Umbilical cord (tissue), 2 donors: ENCODE measurements at places on chromosomes 11 and 22. TPM values are rescaled to one million over a fixed set of nuclear protein-coding genes. Genes with fewer than 3 reads are reported as not detected.

The AKIP1 gene
- total RNA-seq, result 13.2 TPM

The LMO1 gene
- total RNA-seq, result 2.6 TPM

The DGAT2 gene
- total RNA-seq, result 1.7 TPM

The ELMOD1 gene
- 4.6 TPM for total RNA-seq

The GDPD4 gene
- total RNA-seq, result 0.48 TPM

The CDHR5 gene
- not detected for total RNA-seq

The C11orf21 gene
- 0.96 TPM for total RNA-seq

The XRRA1 gene
- 4.6 TPM for total RNA-seq

The CD3D gene
- total RNA-seq, result not detected

DNA sequence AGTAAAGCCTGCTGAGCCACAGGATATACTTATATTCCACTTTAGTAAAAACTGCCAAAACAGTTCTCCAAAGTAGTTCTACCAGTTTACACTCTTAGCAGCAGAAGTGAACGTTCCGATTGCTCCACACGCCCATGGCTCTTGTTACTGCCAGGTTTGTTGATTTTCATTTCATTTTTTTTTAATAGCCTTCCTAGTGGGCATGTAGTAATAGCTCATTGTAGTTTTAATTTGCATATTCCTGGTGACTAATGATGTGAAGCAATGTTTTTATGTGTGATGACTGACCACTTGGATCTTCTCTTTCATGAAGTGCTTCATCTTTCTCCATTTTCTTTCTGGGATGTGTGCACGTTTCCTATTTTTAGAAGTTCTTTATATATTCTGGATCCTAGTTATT is 4.8 kb upstream of the C11orf97 start:
- DNase-seq, result no peak

DNA sequence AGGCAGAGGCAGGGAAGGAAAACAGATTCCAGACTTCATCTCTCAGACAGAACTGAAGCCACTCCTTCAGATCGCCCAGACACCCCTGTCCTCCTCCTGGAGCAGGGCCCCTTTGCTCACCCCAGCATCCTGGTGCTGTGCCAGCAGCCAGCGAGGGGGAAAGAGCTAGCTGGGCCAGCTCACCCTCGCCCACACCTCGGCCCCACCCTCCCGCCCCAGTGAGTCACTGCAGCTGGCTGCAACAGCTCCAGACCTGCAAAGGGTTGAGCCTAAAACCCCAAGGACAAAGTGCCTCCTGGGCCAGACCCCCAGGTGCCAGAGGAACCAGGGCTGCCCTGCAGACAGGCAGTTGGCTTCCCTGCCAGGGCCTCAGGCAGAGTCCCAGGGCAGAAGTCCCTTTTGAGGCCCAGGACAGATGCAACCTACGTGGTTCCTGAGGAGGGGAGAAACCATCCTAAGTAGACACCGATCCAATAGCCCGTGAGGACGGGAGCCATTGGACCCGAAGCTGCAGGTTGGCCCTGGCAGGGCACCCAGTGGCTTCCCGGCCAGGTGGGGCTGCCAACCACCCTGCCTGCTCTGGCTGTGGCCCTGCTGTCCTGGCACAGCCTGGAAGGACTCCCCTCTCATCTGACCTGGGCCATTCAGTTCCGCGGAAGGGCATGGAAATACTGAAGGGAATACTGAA is 7.2 kb downstream of the AHNAK start:
- peak; percentile 97 for DNase-seq

DNA sequence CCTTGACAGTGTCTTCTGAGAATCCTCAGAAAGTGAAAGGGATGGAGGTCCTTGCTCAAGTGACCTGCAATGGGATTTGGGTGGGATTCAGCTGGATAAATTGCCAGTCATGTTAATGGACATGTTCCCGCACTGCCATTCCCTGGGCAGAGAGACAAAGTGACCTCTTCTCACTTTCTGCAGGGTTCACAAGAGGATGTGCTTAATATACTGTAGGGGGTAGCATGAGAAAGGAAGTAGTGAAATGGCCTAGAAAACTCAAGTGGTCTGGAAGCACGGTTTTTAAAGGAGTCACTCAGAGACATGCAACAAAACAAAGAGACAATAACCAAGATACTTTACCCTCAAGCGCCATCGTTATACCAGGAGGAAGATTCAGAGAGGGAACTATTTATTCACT is 70.2 kb downstream of the NELL1 start:
- DNase-seq, result no peak

- no peak for DNase-seq
Measured at GRCh38 chr11:126366064-126366822, 10.8 kb downstream of the ST3GAL4 start.

GRCh38 chr11:112481893-112482292 is 221.2 kb upstream of the PLET1 start:
- DNase-seq, result no peak

DNA sequence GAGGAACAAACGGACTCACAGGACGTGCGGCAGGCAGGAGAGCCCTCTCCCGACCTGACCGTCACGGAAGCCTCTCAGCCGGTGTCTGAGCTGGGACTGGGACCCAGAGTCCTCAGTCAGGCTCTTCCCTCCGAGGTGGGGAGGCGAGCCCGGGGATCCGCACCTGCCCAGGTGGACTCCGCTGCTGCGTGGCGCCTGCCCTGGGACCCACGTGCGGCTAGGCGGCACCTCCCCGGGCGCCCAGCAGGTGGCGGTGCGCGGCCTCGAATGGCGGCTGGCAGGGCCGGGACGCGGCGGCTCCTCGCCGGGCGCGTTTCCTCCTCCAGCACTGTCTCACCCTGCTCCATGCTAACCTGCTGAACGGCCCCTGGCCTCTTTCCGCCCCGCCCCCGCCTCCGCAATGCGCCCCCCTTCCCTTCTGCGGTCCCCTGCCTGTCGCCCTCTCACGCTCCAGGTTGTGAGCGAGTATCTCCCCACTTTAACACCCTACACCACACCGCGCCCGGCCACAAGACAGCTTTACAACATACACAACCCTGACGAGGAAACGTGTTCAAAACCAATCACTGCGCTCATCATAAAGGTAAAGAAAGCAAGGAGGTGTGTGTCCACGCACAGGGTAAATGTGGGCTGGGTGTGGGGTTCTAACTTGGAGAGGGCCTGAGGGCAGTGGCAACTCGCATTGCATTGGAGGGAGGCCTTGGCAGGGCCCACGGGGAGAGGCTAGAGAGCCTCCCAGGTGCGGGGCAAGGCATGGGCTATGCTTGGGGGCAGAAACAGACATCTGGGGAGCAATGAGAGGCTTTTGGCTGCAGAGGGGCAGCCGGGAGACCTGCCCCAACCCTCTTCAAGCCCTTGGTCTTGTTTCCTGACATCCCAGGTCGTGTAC is 25.9 kb upstream of the ATXN10 start:
- peak; percentile 52 for DNase-seq

GRCh38 chr11:61716478-61717285 is 35.8 kb upstream of the MYRF start:
- no peak for DNase-seq

GRCh38 chr11:61954106-61954850 is 4.1 kb downstream of the BEST1 start:
- DNase-seq, result no peak

DNA sequence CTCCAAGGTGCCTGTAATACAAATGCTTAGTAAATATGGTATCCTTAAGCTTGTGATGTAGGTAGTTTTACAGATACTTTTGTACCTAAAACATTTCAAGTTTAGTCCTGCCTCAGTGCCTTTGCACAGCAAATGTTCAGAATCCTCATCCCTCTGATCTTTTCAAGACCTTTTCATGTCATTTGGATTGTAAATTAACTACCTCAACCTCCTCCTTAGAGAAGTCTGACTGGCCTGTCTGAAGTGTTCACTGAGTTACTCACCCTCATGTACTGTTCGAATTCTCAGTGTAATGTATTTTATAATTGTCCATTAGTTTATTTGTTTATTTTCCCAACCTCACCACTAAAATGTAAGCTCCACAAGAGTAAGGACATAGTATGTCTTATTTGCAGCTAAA is 147.5 kb downstream of the ELP4 start:
- no peak for DNase-seq

DNA sequence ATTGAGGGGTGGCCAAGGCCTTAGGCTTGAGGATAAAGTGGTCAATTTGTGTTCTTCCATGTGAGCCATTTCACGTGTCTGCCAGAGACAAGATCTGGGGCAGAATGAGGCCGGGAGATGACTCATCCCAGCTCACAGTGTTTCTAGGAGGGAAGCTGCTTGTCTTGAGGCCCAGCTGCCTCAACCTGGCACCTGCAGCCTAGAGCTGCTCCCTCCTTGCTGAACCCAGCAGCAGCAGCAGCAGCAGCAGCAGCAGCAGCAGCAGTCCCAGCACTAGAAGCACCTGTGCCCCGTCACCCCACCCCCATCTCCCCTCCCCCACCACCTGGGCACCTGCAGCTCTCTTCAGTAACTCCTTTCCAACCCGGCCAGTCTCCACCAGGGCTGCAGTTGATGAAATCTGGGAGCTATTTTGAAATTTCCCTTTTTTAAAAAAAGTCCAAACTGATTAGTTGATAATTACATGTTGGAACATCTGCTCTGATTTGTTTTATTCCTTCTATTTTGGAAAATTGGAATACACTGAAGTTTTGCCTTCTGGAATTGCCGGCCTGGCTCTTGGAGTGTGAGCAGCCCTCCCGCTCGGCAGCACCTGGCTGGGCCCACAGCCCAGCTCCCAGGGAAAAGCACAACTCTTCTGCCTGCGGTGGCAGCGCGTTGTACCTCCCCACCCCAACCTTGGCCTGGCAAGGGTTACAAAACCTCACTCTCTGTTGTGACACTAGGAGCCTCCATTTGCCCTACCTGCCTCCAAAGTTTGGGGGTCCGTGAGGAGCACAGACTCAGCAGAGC is 143.5 kb downstream of the NXPE2 start:
- DNase-seq, result peak; percentile 77

DNA sequence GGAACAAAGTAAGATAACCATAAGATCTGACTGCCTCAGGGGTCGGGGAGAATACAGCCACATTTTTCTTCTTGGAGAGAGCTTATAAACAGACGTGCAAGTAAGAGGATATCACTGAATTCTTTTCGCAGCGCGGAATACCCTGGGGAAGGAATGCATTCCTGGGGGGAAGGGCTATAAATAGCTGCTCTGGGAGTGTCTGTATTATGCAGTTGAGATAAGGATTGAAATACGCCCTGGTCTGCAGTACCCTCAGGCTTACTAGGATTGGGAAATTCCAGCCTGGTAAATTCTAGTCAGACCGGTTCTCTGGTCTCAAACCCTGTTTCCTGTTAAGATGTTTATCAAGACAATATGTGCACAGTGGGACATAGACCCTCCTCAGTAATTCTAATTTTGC is 1491.7 kb upstream of the RAG2 start:
- peak; percentile 82 for DNase-seq

GRCh38 chr11:58600510-58600909 is 21.6 kb downstream of the ZFP91 start:
- no peak for DNase-seq

DNA sequence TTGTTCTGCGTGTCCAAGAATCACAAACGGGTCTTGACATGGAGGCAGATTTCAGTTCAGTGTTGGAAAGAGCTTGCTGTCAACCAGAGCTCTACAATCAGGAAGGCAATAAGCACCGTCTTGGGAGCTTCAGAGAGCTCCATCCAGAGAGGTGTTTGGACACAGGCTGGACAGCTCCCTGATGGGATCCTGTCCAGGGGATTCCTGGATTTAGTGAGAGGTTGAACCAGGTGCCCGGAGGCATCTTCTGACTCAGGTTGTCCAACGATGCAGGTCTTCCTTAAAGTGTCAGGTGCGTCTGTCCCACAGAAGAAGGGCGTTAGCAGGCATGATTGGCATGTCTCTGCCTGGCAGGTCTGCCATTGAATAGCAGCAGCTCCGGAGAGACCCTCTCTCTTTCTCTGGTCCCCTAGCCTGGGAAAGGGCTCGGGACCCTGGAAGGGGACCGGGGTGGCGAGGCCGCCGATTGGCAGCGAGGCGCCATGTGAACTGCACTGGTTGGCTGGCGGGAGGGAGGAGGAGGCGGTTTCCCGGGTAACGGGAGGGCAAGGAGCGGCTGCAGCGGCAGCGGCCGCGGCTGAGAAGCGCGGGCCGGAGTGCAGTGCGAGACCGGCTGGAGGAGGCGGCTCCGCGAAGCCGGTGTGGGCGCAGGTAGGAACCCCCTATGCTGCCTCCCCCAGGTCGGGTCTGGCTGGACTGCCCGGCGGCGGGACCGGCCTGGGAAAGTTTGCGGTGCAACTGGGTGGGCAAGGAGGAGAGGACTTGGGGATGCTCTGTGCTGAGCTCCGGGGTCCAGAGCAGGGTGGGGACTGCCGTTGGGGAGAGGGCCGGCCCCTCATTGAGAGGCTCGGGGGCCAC is 104.1 kb upstream of the E2F8 start:
- peak; percentile 33 for DNase-seq

DNA sequence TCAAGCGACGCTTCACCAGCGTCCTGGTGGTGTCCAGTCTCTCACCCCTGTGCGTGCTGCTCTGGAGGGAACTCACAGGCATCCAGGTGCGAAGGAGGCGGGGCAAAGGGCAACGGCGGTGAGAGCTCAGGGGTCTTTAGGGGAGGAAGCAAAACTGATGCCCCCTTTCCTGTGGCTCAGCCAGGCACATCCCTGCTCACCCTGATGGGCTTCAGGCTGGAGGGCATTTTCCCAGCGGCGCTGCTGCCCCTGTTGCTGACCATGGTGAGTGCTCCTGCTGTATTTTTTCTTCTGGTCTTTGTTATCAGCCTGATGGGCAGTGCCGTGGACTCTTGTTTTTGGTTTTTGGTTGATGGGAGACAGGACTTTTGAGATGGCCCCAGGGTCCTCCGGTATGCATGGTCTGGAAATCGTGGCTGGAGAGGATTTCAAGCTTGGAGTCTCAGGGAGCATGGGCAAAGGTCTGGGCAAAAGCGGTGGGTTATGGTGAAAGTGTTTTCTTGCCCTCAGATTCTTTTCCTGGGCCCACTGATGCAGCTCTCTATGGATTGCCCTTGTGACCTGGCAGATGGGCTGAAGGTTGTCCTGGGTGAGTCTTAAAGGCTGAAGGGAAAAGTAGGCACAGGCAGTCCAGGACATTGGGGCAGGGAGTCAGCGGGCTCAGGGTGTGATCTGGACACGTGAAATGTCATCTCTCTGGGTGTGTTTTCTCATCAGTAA is 695 bp downstream of the RCE1 start:
- no peak for DNase-seq

- DNase-seq, result no peak
Measured at GRCh38 chr11:88886796-88887195, 179.0 kb downstream of the GRM5 start.

DNA sequence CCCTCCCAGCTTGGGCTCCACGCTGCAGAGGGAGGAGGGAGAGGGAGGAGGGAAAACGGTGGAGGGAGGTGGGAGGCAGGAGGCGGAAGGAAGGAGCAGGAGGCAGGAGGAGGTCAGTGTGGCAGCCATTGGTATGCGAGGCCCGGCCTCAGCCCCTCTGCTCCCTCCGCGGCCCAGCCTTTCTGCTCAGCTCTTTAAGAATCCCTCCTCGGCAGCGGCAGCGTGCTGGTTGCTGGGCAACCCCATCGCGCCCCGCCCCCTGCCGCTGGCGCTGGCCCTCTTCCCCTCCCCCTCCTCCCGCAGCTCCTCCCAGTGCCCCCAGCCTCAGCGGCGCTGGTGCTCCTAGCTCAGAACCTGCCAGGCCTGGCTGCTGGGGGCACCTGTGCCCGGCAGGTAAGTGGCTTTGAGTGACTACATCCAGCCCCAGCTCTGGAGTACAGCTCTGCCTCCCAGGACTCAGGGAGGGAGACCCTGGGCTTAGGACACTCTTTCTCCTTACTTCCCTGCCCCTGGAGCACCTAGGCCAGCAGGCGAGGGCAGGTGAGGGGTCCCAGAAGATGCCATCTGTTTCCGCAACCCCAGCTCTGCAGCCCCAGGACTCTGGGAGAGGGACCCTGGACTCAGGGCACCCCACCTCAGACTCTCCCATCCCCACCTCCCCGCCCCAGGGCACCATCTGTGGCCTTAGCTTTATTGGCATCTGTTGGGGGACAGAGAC is 7.2 kb upstream of the FLRT1 start:
- DNase-seq, result peak; percentile 46

GRCh38 chr11:106989078-106989455 is 29.2 kb downstream of the GUCY1A2 start:
- no peak for DNase-seq
